ENCODE measurements at places on chromosomes 5 and 9.

DNA sequence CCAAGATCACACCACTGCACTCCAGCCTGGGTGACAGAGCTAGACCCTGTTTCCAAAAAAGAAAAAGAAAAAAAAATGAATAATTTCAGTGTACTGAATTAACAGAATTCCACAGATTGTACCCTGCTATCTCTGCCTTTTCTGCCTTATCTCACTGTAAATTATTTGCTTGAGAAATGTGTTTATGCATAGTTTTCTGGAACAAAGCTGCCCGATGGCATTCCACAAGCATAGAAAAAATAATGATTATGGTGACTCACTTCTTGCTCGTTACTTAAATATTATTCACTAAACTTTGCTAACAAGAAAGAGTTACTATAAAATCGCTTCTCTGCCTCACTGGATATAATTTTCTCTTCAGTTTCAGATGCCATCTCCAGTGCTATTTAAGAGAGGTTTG is 88.7 kb upstream of the FAM169A start:
- DNase-seq = no peak

- no peak for DNase-seq
Observed at GRCh38 chr5:139817362-139817761, 21.8 kb downstream of the PSD2 start.

- DNase-seq = no peak
Observed at GRCh38 chr9:122133263-122133983, 26.2 kb downstream of the NDUFA8 start.

DNA sequence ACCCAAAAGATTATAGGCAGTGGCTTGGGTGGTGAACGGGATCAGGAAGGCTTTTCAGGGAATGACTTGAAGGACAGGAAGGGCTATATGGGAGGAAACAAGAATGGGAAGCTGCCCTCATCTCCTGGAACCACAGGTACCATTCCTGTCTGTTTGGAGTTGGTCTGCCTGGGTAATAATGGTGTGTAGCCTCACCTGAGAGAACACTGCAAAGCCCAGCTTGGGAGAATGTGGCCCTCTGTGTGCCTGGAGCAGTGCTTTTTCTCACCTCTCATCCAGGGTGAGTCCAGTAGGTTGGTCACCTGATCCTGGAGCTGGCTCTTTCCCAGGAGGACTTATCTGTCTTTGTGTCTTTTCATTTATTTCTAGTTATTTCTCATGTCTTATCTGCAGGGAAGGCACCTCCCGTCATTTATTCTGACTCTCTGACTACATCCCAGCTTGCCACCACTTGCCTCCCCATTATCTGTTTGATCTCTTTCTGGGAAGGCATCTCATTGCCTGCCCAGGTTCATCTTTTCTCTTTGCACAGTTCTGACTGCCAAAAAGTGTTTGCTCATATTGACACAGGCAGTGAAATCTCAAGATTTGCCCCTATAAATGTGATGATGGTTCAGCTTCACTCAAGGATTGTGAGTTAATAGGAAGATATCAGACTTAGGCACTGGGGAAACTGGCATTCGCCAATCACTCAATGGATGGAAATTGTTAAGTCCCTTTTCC is 22.5 kb upstream of the OR2S2 start:
- no peak for DNase-seq

DNA sequence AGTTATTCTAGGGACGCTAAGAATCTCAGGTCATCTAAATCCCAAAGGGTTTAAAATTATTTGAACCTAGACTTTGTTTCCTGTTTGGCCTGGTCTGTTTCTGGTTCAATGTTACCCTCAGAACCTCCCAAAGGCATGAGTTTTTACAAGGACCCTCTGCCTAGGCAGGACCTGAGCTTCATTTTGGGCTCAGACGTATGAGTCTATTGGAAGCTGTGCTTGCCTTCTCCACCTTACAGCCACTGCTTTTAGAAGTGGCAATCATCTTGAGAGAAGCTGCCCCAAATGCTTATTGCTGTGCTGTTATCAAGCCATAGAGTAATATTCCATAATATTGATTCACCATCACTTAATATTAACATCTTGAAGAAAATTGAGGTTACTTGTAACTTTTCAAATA is 510.4 kb downstream of the TLE4 start:
- DNase-seq = no peak

- DNase-seq = no peak
Observed at GRCh38 chr5:64451551-64451950, 54.3 kb upstream of the RGS7BP start.

DNA sequence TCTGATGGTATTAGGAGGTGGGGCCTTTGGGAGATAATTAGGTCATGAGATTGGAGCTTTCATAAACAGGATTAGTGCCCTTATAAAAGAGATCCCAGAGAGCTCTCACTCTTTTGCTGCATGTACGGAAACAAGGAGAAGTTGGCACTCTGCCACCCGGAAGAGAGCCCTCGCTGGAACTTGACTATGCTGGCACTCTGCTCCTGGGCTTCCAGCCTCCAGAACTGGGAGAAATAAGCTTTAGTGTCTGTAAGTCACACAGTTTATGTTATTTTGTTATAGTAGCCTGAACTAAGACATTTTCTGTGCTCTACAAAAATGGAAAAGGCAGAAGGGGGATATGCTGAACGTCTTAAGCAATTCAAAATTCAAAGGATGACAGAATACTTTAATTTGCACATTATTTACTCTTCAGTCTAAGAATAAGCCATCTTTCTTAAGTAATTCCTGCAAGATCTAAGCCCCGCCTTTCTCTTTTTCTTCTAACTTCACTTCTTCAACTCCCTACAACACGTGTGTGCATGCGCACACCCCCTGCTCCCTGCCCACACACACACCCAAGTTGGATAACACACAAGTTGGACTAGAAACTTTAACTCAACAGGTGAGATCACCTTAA is 17.3 kb downstream of the NFIB start:
- DNase-seq = no peak

DNA sequence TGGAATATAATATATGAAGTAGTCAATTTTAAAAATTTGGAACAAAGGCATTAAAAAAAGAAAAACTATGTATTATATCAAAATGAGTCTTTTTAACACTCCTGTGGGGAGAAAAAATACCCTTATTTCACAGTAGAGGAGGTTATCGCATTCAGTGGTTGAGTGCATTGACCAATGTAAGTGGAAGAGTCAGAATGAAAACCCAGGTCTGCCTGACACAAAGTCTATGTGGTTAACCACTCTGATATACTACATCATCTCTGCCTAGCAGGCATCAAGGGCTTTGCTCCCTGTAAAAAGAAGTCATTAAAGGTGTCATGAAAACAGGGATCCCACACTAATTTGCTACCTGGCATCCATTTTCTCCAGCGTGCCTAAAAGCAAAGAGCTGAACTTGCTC is 417.2 kb upstream of the C9orf72 start:
- DNase-seq = no peak

GRCh38 chr9:84620338-84620737 is 49.2 kb upstream of the NTRK2 start:
- DNase-seq = no peak

DNA sequence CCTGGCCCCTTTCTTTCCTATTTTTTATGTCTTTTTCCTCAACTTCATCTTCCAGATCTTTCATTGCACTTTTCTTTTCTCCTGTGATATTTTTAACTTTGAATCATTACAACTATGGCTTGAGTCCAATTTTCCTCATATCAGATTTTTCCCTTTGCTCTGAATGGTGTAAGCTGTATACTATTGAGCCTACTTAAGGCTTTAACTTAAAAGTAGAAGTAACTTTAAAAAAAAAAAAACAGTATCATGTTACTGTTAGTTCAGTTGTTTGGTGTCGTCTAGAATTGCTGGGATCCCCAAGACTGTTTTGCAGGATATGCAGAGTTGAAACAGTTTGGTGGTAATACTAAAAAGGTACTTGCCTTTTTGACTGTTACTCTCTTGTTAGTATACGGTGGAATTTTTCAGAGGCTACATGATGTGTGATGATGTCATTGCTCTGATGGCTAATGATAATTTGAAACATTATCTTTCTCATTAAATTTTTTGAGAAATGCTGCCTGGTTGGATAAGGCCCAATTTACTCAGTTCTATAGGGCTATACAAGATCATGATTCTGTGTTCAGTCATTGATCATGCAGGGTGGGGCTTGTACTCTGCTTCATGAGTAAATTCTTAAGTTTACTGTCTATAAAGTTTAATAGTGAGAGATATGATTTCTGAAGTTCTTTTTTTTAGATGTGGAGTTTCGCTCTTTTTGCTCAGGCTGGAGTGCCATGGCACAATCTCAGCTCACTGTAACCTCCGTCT is 8.8 kb downstream of the NAA35 start:
- DNase-seq = no peak

GRCh38 chr5:74285675-74286280 is 354.8 kb downstream of the ENC1 start:
- DNase-seq = no peak

GRCh38 chr9:133188006-133188842 is 20.8 kb downstream of the OBP2B start:
- no peak for DNase-seq

- no peak for DNase-seq
Observed at GRCh38 chr9:114769624-114770023, 36.2 kb downstream of the TNFSF15 start.

DNA sequence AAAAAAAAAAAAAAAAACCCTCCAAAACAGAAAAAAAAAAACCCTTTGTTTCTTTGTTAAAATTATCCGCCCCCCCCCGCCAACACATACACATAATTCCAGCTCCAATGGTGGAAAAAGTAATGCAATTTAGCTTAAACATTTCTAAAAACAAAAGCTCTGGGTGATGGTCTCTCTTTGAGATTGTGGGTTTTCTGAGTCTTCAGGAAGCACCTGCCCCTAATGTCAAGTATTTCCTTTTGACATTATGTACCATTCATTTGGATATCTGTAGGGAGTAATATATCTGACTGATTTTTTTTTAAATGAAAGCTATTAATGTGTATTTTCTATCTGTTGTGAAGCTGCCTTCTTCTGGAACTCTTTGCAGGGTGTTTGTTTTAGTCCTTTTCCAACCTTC is 389.7 kb downstream of the TAF11L14 start:
- DNase-seq = no peak

DNA sequence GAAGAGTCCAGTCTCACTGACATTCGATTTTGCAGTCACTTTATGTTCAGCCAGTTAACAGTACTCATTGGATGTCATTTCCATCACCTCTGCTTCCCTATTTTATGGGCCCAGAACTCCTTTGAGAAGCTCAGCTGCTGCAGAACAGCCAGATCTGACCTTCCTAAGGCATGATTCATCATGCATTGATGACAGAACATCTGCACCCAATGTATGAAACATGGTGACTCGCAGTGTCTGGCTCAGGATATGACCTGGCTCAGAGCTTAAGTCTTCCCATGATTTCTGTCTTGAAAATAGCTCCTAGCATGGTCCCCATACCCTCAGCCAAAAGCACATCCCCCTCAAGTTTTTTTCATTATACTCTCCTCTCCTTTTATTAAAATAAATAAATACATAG is 92.6 kb upstream of the TRIM32 start:
- no peak for DNase-seq

GRCh38 chr9:92315456-92315855 is 9.7 kb downstream of the NOL8 start:
- DNase-seq = no peak

DNA sequence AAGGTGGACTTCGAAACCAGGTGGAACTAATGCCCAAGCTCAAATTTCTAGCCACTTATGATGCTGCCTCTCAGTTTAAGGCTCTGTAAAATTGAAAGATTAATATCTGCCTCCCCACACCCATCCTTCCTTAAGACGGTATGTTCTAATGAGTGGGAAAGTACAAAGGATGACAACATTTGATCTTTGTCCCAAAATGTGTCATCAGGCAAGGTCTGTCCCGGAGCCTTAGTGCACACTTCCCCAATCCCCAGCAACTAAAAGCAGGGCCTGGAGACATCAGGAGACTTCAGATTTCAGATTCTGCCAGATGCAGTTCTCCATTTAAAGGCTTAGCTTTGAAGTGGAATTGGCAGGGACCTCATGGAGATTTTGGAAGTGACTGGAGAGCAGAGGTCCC is 316.5 kb downstream of the ASTN2 start:
- no peak for DNase-seq

- no peak for DNase-seq
Observed at GRCh38 chr9:35414889-35415288, 75.0 kb upstream of the RUSC2 start.

- no peak for DNase-seq
Observed at GRCh38 chr9:113454914-113455761, 8.4 kb upstream of the RGS3 start.

DNA sequence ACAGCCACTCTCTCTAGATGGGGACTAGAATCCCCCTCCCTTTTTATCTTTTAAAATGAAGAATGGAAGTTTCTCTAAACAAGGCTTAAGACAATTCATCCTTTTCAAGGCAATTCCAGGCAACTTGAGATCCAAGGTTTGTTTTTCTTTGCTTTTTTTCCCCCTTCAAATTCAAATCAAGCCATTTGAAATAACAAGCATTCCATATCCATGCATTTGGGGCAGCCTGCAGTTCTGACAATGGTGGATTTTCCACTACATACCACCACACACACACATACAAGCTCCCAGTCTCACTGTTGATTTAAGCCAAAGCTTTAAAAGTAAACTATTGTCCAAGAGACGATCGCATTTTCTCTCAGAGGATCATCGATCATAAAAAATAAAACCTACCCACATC is 424 bp downstream of the INSYN2B start:
- no peak for DNase-seq

GRCh38 chr5:124948754-124949275 is 202.4 kb upstream of the ZNF608 start:
- DNase-seq = no peak

DNA sequence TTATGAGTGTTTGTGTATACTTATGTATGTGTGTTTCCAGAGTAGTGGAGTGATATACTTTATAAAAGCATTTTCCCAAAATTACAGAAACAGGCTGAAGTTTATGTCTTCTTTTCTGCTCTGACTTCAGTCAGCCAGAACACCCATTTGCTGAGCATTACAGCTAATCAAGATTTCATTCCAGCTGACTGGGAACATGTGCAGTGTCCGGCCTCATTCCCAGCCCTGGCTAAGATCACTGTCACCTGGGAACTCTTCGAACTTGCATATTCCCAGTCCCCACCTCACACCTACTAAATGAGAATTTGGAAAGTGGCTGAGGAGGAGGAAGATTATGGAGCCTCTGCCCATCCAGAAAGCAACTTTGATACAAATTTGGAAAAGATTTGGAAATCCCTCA is 90.8 kb upstream of the PRRC1 start:
- DNase-seq = no peak

DNA sequence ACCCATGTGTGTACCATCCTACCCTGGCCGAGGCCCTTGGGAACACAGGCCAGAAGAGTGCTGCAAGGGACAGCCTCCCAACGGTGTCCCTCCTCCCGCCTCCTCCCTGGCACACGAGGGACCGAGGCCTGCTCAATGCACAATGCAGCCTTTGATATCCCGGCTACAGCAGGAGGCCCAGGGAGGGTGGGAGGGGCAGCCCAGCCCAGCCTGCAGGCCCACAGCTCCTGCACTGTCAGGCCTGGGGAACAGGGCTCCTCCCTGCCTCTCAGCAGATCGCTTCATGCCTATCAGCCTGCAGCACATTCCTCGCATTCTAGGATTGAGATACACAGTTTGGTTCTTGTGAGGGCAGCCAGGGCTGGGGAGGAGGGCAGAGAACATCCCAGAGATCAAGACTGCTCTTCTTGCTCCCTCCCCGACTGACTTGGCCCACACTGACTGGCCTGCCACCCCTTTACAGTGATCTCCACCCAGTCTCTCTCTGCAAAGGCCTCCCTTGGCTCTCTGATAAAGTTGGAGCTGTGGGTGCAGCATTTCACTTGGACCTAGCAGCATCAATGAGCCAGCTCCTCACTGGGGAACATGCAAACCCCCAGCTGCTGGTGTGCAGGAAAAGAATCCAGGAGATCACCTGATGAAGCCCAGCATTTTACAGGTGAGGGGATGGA is at the start of gene SH3TC2:
Gene SH3TC2, minus strand, starts transcription at position 46 of the 671 bp plus-strand sequence. Its CDS starts 40 bp downstream, at position 6.
- DNase-seq = no peak

Measured in NCI-H774 (cell line).